NT2/D1 (cell line): ENCODE measurements at places on chromosomes 1 and 21.

GRCh38 chr1:173114346-173114745, 63.6 kb upstream of the TNFSF18 start:
- no peak for DNase-seq

DNA sequence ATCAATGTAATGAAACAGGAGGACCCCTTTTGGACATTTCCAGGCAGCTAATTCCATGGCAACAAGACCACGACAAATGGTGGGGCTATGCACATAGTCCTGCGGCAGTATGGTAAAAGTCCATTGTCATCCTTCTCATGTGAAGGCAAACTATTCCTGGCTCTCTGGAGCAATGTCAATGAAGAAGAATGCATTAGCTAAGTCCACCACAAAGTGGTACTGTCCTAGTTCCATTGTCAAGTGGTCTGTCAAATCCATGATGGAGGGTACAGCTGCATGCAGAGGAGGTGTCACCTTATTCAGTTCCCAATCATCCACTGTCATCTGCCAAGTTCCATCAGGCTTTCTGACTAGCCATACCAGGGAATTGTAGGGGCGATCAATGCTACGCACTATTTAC, 110.1 kb downstream of the GDAP2 start:
- no peak for DNase-seq

DNA sequence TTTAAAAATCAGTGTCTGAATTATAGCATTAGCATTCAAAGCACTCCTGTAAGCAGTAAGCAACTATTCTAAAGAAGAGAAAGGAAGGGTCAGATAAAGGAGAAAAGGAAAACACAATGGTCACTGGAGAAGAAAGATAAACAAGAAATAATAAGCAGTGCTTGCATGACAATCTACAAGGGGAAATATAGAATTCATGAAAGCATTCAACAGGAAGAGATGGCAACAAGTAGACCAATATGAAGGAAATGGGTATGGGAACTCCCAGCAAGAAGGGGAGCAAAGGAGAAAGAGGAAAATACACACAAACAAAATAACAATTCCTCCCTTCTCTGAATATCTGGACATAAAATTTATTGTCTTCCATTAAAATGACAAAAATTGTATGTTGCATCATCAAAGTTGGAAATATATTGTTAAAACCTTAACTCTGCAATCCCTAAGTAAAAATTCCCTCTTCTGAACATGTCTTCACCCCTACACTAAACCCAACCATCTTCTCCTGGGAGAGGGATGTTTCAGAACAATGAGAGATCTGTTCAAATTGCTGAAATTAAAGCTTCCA, 206.3 kb upstream of the SAMSN1 start:
- no peak for DNase-seq

GRCh38 chr1:47388030-47388890, 27.8 kb upstream of the FOXE3 start:
- DNase-seq = no peak

- DNase-seq = no peak
Observed at GRCh38 chr1:21005466-21006239, 171.0 kb downstream of the EIF4G3 start.

GRCh38 chr1:109170035-109170764, 43.5 kb upstream of the SARS1 start:
- no peak for DNase-seq

GRCh38 chr1:170310014-170310405, 164.3 kb downstream of the NTMT2 start:
- DNase-seq = no peak

DNA sequence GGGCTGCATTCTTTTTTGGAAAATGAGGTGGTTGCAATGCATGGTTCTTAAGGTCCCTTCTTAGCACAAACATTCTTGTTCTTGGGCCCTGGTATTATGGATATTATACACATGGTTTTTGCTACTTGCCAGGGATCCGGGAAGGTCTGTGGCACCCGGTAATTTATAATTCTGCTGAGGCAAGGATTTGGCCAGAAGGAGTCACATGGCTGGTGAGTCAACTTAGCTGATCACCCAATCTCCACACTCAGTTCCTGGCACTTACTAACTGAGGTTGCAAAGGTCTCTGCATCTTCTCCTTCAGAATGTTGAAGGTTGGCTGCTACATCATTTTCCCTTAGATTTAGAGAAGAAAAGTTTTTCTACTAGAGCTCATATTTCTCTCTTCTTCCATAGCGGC, 112.5 kb downstream of the ROR1 start:
- no peak for DNase-seq

- no peak for DNase-seq
Observed at GRCh38 chr1:155773221-155773620, 83.8 kb downstream of the GON4L start.

DNA sequence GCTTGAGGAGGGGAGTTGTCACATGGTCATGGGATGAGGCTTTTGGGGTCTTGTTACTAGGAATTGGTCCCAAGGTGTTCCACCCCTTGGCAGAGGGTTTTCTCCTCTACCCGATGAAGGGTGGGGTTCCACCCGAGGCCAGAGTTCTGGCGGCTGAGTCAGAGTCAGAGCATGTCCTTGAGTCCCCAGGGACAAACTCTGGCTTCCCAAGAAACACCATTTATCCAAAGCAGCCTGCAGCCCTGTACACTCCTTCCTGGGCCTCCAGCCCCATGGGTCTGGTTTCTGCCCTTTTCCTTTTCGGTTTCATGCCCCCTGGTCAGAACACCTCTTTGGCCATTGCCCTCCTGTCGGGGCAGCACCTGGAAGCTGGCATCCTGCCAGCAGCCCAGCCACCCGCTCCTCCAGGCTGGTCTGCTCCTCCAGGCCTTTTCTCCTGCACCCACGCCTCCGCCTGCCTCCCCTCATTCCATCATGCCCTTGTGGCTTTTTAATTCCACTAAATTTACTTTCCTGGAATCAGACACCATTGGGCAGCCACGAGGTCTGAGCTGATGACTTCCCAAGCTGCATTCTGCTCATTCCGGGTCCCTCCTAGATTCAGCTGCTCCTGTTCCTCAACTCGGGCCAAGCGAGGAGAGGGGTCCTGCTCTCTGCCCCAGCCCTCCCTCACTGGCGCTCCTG, 301.7 kb upstream of the VAMP3 start:
- no peak for DNase-seq
